ENCODE measurements at places on chromosomes 7 and 10.

DNA sequence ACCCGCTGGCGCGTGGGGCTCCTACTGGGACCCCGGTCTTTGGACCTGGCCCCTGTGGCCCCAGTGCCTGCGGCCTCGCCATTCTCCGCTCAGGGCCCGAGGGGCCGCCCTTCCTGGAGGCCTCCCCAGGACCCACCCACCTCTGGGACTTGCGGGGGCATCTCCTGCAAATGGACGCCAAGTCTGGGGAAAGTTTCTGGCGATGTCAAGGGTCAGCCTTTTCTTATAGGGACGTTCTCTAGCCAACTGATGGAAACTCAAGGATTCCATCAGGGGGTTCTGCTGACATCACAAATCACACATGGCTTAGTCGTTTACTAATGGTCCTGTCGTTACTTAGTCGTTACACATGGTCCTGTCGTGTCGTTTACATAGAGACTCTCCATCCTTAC lies 57.7 kb upstream of the RHOBTB1 start:
- DNase-seq: no peak

DNA sequence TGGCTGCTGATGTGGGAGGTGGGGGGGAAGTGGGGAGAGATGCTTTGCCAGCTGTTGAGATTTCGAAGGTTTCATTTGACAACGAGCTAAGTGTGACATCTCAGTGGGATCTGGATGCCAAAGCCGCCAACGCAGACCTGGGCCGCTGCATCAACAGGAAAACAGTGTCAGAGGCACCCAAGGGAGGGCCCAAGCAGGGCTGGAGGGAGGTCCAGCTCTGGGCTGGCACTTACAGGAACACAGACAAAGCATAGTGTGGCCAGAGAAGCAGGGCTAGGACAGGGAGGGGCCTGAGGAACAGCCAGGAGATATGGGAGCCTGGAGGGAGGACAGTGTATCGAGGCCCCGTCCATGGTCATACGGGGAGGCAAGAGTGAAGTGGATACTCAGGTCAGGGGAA lies 73.1 kb downstream of the GTF2IRD1 start:
- no peak for DNase-seq

DNA sequence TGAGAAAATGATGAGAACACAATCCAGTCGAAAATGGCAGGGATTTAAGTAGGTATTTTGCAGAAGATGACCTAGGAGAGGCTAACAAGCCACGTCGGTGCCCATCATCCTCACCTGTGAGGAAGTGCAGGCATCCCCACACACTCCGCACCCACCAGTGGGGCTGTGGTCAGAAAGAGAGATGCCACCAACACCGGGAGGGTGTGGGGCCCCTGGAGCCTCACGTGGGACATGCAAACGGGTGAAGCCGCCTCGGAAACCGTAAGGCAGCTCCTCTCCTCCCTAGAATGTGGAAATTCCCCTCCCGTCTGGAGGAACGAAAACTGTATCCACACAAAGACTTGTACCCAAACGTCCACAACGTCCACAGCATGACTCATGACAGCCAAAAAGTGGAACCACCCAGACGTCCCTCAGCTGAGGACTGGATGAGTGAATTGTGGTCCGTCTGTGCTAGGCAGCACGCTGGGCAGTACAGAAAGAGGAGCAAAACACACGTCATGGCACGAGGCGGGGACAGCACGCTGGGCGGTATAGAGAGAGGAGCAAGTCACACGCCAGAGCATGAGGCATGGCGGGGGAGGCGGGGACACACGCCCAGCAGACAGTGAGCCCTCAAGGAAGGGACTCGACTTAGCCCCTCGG lies 246.0 kb downstream of the ELFN1 start:
- DNase-seq: no peak

- DNase-seq: no peak
These were observed 51.4 kb downstream of the BTAF1 start for GRCh38 chr10:91974960-91975359.

DNA sequence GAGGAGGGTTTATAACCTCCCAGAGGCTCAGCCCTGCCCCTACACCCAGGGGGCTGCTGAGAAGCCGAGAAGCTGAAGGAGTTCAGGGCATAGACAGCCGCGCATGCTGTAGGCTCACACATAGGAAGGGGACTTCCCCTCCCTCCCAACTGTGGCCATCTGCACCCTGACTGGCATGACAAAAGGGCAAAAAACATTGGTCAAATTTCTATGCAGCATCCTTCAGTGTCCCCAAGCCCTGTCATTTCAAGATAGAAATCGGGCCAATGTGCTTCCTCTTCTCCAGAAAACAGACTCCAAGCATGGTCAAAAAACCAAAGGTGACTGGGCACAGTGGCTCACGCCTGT lies 55.9 kb upstream of the MYL10 start:
- DNase-seq: no peak

DNA sequence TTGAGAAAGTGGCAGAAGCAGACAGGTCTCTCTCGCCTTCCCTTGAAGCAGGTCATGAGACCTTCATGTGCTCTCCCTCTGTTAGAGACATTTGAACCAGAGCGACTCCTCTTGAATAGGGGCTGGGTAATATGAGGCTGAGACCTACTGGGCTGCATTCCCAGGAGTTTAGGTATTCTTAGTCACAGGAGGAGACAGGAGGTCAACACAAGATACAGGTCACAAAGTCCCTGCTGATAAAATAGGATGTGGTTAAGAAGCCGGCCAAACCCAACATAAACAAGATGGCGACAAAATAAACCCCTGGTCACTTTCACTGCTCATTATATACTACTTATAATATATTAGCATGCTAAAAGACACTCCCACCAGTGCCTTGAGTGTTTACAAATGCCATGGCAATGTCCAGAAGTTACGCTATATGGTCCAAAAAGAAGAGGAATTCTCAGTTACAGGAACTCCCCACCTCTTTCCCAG lies 43.5 kb upstream of the MSRB2 start:
- peak; percentile 41 for DNase-seq

DNA sequence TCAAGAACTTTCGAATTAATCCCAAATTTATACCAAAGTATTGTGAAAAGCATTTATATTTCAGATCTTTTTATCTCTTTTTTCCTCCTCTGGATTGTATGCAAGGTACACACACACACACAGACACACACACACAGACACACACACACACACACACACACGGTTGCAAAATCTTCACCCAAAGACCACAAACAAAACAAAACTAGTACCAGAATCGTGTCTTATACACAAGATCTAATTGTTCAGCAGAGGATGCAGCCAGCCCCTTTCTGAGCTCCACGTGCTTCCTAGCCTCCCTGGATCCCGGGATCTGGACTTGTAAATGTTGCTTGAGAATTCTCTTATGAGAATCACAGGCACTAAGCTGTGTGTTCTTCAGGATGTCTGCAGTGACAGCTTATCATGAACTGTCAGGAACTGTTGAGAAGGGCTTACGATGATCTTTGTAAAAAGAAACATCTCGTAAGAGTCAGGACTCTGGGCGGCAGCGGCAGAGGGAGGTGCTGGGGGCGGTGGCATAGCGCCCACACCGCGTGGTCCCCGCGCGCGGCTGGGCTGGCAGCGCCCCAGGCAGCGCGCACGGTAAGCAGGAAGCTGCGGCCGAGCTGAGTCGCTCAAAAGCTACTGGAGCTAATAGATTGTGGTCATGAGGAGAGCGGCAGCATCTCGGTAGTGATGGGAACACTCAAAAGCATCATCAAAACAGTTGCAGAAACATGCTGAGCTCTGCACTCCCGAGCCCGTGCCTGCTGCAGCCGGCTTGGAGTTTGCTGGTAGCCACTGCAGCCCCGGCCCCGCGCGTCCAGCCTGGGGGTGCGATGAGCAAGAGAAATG lies 277.6 kb downstream of the GATA3 start:
- peak; percentile 37 for DNase-seq

- DNase-seq: peak; percentile 82
These were observed 5.0 kb downstream of the LRRC27 start for GRCh38 chr10:132336919-132337407.

GRCh38 chr7:18345641-18346234 lies 149.8 kb upstream of the HDAC9 start:
- DNase-seq: peak; percentile 70

GRCh38 chr10:61337741-61338140 lies 115.4 kb downstream of the TMEM26 start:
- no peak for DNase-seq

- peak; percentile 55 for DNase-seq
These were observed at the start of gene CACNA2D1 for GRCh38 chr7:82443547-82444219. Gene CACNA2D1, minus strand, starts transcription at chr7:82443777.

- DNase-seq: no peak
These were observed 58.2 kb upstream of the DGKB start for GRCh38 chr7:14960721-14961120.

GRCh38 chr10:106312087-106312486 lies 852.4 kb downstream of the SORCS1 start:
- DNase-seq: no peak

DNA sequence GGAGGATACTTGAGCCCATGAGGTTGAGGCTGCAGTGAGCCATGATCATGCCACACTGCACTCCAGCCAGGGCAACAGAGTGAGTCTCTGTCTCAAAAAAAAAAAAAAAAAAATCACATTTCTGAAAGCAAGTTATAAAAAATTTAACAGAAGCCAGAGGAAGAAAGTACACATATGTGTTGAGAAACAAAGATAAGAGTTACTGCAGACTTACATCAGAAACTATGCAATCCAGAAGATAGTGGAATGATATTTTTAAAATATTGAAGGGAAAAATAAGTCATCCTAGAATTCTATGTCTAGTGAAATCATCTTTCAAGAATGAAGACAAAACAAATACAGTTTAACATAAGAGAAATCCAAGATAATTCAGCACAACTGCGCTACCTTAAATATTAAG lies 46.9 kb downstream of the ZNF518A start:
- peak; percentile 27 for DNase-seq

DNA sequence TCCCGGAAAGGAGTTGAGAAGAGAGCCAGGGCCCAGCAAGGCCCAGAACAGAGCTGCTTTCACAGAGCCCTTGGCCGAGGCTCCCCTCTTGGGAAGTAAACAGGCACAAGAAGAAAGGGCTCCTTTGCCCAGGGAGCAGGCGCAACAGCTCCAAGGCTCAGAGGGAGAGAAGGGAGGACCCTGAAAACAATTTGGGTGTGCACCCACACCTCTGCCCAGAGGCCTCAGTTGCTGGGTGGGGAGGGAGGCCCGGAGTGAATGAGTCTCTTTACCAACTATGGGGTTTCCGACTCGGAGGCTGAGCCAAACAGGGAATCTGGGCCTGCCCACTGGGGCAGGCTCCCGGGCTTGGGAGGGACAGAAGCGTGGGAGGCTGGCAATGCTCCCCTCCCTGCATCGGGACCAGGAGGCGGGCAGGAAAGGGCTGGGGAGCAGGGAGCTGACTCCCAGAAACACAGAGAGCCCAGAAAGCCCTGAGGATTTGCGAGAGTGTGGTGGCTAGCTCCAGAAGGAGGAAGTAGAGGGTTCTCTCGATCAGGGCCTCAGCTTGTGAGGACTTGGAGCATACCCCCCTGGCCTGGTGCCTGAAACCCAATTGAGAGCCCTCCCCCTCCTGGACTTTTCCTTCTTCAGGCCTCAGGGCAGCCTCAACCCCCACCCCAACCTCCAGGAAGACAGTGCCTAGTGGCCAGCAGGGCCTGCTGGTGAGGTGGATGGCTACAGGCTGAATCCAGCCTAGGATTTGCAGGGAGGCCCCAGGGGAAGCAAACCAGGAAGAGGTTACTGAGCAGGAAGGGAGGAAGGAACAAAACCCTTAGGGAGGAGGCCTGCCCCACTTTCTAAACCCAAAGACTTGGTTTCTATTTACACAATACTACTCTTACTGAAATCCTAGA lies 6.2 kb downstream of the C10orf105 start:
- DNase-seq: peak; percentile 82

GRCh38 chr7:45911311-45911710 lies 9.8 kb downstream of the IGFBP3 start:
- no peak for DNase-seq

DNA sequence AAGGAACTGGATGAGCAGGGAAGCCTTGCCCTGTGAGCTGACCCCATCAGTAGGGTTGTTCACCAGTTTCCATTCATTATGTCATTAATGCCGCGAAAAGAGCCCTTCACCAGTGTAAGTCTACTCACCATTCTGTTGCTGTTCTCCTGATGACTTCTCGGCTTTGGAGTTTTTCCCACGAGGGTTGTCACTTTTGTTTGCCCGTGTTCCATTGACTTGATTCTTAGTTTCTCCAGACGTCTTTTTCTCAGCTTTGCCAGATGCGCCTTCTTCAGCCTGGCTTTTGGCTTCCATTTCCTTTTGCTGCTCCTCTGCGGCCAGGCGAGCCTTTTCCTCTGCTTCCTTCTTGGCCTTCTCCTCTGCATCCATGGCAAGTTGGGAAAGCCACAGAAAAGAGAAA lies 128.8 kb downstream of the PPP1R17 start:
- DNase-seq: no peak

DNA sequence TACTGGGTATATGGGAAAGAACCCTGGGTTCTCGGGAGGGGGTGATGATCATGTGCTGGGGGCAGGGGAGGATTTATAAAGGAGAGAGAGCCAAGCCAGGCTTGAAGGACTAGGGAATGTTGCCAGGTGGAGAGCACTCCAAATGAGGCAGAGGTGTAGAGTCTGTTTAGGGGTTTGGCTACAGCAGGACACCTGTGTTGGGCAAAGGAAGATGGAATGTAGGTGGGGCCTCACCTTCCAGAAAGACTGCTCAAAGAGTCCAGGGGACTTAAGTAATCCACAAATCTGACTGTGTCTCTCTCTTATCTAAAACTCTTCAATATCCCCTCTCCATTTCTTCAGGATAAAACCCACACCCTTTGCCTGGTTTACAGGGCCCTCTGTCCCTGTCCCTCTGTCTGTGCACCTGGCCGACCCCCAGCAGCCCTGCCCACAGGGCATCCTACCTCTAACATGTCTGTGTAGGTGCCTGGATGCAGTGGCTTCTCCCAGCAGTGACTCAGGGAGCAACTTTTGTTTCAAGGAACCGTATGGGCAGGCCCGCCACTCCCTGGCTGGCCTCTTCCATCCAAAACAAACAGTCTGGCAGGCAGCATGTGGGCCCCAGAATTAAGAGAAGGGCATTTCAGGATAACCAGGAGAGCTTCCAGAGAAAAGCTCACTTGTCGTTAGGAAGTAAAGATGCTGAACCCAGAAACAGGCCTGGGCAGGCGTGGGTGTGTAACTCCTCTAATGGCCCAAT lies 10.6 kb upstream of the PLEKHA1 start:
- DNase-seq: no peak

DNA sequence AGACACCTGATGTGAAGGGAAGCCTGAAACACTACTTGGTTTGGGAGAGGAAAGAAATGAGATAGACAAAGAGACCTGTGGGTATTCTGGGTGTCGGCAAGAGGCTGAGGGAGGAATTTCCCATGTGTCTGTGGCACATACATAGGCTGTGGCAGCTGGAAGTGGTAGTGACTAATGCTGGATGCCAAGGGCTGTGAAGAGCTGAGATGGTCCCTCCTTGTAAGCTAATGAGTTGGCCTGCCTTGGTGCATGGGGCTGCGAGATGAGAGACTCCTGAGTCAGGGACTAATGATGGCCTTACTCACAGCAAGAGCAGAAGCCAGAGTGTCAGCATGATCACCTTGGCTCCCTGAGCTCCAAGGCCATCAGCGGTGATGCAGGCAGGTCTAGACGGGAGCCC lies 119.0 kb upstream of the EEPD1 start:
- DNase-seq: no peak

DNA sequence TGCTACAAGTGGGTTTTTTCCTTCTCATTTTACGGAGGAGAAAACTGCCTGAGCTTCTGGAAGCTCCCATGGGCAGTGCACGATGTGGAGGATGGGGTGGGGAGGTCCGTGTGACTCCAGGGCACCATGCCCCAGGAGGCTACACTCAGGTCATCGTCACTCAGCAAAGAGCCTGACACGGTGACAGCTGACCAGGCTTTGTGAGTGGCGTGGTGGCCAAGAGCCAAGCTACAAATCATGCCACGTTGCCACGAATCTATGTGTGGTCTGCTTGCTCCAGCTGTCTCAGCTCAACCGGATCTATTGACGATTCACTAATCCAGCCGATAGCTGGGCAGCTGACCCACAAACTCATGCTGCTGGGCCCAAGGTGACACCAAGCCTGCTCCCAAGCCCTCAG lies 27.6 kb upstream of the C10orf71 start:
- no peak for DNase-seq

All from OCI-M1 (cell line).